Activated CD8-positive, alpha-beta T cell treated with anti-CD3 and anti-CD28 coated beads for 36 hours (primary cell): ENCODE measurements at places on chromosomes 2 and 18. TPM values are rescaled to one million over a fixed set of nuclear protein-coding genes. Genes with fewer than 3 reads are reported as not detected.

DNA sequence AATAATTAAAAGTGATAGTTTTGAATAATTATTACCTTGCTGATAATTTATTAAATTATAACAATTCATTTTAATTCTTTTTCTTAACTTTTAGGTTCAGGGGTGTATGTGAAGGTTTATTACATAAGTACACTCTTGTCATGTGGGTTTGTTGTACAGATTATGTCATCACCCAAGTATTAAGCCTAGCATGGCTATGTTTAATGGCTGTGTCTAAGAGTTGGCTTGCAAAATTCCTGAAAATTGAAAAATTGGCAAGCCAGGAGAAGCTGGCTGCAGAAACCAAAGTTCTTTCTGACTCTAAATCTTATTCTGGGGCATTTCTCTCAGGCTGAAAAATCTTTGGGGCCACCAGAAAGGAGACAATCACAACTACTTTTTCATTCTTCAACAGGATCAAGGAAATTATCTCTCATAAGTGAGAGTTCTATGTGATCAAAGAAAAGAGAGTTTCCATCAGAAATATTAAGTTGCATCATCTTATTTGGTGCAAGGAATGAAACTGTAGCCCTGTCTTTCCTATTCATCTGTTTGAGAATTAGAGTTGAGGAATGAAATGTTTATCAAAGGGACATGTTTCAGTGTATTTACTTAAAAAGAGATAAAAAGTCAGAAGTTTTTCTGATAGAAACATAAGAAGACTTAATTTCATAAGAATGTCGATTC lies 412.1 kb upstream of the CDH2 start:
- H3K4me1 ChIP-seq = no peaks in the 10 kb centered on the region
- DNase-seq = no peak
- no peak overlapping the region for H3K27ac ChIP-seq
- H3K36me3 ChIP-seq = no peaks in the 10 kb centered on the region

- H3K36me3 ChIP-seq = peaks cover 23% of the 10 kb centered on the region
- H3K27me3 ChIP-seq = no peaks in the 10 kb centered on the region
- no peak overlapping the region for H3K27ac ChIP-seq
- no peak for DNase-seq
Measured at GRCh38 chr18:23506393-23506792, 3.1 kb downstream of the RMC1 start.

GRCh38 chr2:86022661-86023365 lies 82.9 kb downstream of the POLR1A start:
- no peaks in the 10 kb centered on the region for H3K27me3 ChIP-seq

GRCh38 chr18:35075132-35075531 lies 33.9 kb downstream of the MAPRE2 start:
- peaks cover 30% of the 10 kb centered on the region for H3K36me3 ChIP-seq
- no peaks in the 10 kb centered on the region for H3K27me3 ChIP-seq
- no peak overlapping the region for H3K4me3 ChIP-seq
- no peak for DNase-seq
- no peak overlapping the region for H3K27ac ChIP-seq

GRCh38 chr2:226913641-226914040 lies 77.8 kb downstream of the RHBDD1 start:
- no peak for DNase-seq
- H3K36me3 ChIP-seq = peaks cover 38% of the 10 kb centered on the region
- H3K4me1 ChIP-seq = peaks cover 13% of the 10 kb centered on the region
- no peak overlapping the region for H3K27ac ChIP-seq

DNA sequence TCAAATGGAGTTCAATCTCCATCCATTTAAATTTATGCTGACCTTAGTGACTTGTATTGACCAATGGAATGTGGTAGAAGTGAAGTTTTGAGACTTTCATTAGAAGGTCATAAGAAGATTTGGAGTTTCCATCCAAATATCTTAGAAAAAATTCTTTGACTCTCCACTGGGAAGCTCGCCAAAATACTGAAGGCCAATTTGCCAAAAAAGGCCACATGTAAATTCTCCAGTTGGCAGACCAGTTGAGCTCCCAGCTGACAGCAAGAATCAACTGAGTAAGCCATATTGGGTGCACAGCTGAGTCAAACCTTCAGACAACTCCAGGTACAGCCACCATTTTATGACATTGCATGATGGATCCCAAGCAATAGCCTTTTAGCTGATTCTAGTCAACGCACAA lies 228.3 kb upstream of the SETBP1 start:
- H3K4me1 ChIP-seq = no peaks in the 10 kb centered on the region
- H3K4me3 ChIP-seq = no peak overlapping the region
- no peaks in the 10 kb centered on the region for H3K36me3 ChIP-seq
- DNase-seq = no peak
- no peak overlapping the region for H3K27ac ChIP-seq

DNA sequence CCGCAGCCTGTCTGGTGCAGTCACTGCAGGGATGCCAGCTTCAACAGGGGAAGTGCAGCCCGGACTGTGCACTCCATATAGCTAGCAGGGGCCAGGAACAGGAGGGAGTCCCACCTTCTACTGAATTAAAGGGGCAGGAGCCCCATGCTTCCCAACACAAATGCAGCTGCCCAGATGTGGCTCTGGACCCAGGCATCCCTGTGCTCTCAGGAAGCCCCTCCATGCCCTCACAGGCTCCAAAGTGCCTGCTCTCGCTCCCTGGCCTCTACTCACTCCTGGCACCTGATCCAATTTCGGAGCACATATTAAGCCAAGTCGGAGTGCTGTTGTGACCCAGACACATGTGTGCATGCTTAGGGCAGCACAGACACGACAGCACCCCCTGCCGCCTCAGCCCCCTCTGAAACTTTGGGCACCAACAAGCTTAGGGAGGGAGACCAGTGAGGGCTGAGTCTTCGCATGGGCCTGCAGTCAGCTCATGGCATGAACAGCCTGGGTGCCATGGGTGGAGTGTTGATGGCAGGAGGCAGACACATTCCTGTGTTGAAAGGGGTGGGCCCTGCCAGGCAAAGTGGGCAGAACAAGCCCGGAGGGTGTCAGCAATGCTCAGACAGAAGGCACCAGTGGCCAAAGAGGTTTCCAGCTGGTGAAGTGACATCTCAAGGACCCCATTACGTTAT lies 83.5 kb downstream of the ZNF804A start:
- no peaks in the 10 kb centered on the region for H3K4me1 ChIP-seq
- DNase-seq = no peak

- no peak overlapping the region for H3K27ac ChIP-seq
- no peak for DNase-seq
- no peaks in the 10 kb centered on the region for H3K36me3 ChIP-seq
- H3K4me1 ChIP-seq = no peaks in the 10 kb centered on the region
- H3K4me3 ChIP-seq = no peak overlapping the region
Measured at GRCh38 chr2:199663157-199663556, 187.8 kb downstream of the FTCDNL1 start.

GRCh38 chr18:22167091-22167470 lies 2.3 kb upstream of the GATA6 start:
- no peak overlapping the region for H3K4me3 ChIP-seq
- no peak for DNase-seq

DNA sequence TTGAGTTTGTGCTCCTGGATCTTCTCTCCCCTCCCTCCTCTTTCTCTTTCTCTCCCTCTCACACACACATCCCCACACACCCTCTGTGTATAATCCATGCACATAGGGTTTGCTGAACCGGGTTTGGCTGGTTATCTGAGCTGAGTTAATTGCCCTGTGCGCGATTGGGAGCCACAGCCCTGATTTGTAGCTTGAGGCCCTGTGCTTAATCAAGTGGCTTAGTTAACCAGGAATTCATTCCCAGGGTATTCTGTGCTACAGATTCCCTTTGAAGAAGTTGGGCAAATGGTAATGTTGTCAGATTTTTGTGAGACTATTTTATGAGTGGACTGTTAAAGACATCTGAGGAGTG lies 6.2 kb downstream of the PARD3B start:
- DNase-seq = no peak
- no peak overlapping the region for H3K27ac ChIP-seq
- no peak overlapping the region for H3K4me3 ChIP-seq
- H3K36me3 ChIP-seq = no peaks in the 10 kb centered on the region
- no peaks in the 10 kb centered on the region for H3K4me1 ChIP-seq

GRCh38 chr2:74835831-74836674 lies 2.1 kb downstream of the HK2 start:
- peaks cover 55% of the 10 kb centered on the region for H3K36me3 ChIP-seq
- peak overlapping the region; percentile 48 for H3K27ac ChIP-seq
- H3K4me1 ChIP-seq = peaks cover 59% of the 10 kb centered on the region
- no peak for DNase-seq
- peaks cover 3% of the 10 kb centered on the region for H3K27me3 ChIP-seq
- H3K4me3 ChIP-seq = peak overlapping the region; percentile 95

- peaks cover 56% of the 10 kb centered on the region for H3K27me3 ChIP-seq
- no peak overlapping the region for H3K4me3 ChIP-seq
- H3K27ac ChIP-seq = no peak overlapping the region
- no peak for DNase-seq
- no peaks in the 10 kb centered on the region for H3K36me3 ChIP-seq
Measured at GRCh38 chr2:235661167-235661937, 167.5 kb downstream of the AGAP1 start.

Gene ASIC4
- total RNA-seq = not detected

Gene SERPINB7
- not detected for total RNA-seq

Gene TUBA3E
- not detected for total RNA-seq

Gene SULT1C4
- not detected for total RNA-seq

Gene SERPINB2
- not detected for total RNA-seq
